ENCODE measurements at places on chromosomes 4 and X. TPM values are rescaled to one million over a fixed set of nuclear protein-coding genes. Genes with fewer than 3 reads are reported as not detected.

The C4orf36 gene
- 0.44 TPM for total RNA-seq

DNA sequence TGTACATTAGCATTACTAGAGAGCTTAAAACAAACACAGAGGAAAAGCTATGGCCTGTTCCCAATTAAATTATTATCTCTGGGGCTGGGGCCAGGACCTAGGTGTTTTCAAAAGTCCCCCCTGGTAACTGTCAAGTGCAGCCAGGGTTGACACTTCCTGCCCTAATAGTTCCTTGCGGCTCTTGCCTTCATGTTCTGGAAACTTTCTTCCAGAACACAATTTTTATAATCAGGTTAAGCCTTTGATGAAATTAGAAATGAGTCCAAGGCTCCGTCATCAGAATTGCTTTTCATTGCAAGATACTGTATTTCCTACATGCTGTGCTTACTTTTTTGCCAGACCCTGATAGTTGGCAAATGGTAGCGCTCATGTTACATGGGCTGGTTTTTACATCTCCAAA is 229.6 kb downstream of the UNC5C start:
- DNase-seq = no peak

DNA sequence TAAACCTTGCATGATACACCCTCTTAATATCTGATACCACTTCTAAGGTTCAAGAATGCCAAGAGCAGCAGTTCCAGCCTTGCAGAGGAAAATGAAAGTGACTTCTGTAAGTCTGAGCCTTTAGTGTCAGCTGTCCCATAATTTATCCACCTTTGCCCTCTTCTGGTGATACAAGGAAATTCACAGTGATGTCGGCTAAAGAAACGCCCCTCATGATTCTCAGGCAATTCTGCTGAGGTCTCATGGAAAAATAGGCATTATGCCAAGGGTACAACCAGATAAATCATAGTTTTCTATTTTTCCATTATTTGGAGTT is 172.2 kb upstream of the CXCL13 start:
- no peak for DNase-seq

DNA sequence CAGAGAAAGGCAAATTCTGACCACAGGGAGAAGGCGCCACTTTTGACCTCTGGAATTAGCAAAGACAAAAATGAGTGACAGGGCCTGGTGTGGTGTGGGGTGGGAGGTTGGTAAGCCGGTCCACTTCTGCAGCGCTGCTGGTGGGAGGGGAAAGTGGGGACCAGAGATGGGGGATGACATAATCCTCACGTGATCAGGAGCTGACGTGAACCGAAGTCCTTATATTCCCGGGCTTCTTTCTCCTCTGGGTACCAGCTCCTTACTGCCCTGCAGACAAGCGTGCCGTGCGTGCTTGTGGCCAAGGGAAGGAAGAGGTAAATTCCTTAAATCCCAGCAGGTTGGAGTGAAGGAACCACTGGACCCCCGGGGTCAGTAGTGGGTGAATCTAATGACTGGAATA is at the start of gene TCEAL7:
Gene TCEAL7, plus strand, starts transcription at position 249 of the 400 bp plus-strand sequence. CDS start 1,165 bp downstream, outside the sequence.
- DNase-seq = no peak

The CXorf65 gene
- 30.6 TPM for total RNA-seq

- no peak for DNase-seq
Measured at GRCh38 chrX:41189156-41189555, 103.9 kb downstream of the USP9X start.

The NHSL2 gene
- 1.6 TPM for total RNA-seq

GRCh38 chr4:125940426-125940825 is 625.7 kb downstream of the FAT4 start:
- DNase-seq = no peak

The SLC38A5 gene
- total RNA-seq = 58.8 TPM

GRCh38 chr4:105765690-105766407 is 57.3 kb downstream of the GSTCD start:
- DNase-seq = no peak

The CTAG2 gene
- total RNA-seq = 17.1 TPM

DNA sequence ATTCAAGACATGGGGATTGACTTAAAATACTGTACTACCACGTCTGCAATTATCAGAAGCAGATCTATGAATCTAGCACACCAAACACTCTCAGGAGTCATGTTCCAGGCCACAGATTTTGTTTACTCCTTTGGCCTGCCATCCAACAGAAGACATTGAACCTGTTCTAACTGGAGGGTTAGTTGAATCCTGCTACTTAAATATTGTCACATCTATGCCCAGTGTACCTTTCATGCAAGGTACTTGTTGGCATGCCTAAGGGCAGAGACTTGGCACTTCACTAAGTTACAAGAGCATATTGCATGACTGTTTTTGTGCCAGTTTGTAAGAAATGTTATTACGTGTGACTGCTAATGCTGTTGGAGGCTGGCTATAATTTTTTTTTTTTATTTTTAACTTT is 126.9 kb upstream of the BCOR start:
- DNase-seq = no peak

The XKRX gene
- 0.14 TPM for total RNA-seq

The LPAR4 gene
- not detected for total RNA-seq

The FGF2 gene
- not detected for total RNA-seq

- DNase-seq = peak; percentile 61
Measured at GRCh38 chrX:104112326-104112951, at the start of gene ZCCHC18. TSS of gene ZCCHC18 (plus strand) at chrX:104112523. CDS start at chrX:104114112, 1,589 bp downstream.

- DNase-seq = no peak
Measured at GRCh38 chr4:83281307-83281706, 3.3 kb downstream of the COQ2 start.
